ENCODE measurements at places on chromosomes 5 and 9. TPM values are rescaled to one million over a fixed set of nuclear protein-coding genes. Genes with fewer than 3 reads are reported as not detected.
A peak's percentile ranks its signal among the peaks of the same experiment; 100 is the strongest.

DNA sequence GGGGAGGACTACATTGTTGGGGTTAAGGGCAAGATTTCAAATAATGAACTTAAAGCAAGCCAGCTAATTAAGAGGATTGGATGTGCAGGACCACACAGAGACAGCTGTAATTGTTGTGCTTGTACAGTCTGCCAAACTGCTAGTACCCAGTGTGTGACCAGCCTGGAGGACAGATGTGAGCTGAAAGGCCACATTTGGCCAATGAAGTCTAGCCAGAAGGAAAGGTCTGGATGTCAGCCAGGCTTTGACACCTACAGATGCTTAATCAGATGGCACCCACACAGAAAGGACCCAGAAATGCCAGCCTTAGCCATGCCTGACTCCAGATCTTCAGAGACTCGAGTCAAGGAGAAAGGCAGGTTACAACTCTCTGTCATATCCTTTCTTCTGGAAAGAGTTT lies 491.1 kb downstream of the KIF4B start:
- DNase-seq = no peak

The GTF3C4 gene
- total RNA-seq = 16.5 TPM

The IFNA8 gene
- not detected for total RNA-seq

- DNase-seq = no peak
Measured at GRCh38 chr9:98750364-98751060, 41.8 kb upstream of the GABBR2 start.

DNA sequence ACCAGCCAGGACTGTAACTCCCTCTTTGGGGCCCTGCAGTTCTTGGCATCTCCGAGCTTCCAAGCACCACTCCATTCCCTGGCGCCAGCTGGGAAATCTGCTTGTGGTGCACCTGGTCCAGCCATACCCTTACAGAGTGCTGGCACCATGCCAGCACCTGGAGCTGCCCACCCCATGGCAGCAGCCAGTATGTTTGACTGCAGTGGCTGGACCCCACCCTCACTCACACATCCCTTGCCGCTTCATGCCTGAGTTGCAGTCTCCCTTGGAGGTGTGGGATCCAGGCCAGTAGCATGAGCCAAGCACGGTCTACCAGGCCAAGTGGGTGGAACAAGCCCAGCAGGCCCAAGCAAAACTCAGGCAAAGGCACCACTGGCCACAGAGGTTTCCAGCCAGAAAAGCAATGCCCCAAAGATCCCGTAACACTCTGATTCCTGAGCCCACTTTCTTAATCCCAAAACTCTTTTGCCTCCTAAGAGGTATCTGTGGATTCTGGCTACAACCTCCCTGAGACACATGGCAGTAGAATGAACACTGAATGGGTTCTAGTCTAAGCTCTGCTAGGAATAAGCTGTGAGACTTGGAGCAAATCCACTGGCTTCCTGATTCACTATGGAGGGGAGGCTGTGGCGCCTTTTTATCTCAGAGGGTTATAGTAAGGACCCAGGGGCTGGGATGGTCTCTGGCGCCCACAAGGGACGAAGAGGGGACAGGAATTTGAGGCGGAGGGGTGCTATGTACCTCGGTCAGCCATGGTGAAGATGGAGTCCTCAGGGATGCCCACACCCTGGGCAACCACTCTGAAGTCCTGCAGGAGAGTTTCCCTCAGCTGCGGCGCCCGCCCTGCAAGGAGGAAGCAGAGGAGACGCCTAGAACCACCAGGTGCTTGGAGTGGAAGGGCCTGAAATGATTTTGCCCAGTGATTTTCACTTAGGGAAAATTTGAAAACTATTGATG lies 5.6 kb downstream of the AMBP start:
- DNase-seq = peak; percentile 65

DNA sequence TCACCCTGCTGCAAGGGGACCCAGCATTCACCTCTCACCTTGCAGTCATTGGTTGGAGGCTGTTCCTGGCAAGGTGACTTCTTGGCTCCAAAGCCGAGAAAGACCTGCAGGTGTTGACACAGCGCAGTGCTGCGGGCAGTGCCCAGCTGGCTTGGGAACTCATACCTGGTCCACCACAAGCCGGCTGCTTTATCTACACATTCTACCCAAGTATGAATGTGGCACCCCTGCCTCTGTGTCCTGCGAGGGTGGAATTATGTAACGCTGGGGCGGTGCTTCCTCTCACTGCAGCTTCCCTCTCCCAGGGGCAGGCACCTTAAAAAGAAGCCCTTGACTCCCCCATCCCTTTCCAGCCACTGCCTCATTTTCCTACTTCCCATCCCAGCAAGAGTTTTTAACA lies 2.5 kb upstream of the ZMYND19 start:
- no peak for DNase-seq

- no peak for DNase-seq
Measured at GRCh38 chr5:69489246-69489645, 3.3 kb upstream of the OCLN start.

DNA sequence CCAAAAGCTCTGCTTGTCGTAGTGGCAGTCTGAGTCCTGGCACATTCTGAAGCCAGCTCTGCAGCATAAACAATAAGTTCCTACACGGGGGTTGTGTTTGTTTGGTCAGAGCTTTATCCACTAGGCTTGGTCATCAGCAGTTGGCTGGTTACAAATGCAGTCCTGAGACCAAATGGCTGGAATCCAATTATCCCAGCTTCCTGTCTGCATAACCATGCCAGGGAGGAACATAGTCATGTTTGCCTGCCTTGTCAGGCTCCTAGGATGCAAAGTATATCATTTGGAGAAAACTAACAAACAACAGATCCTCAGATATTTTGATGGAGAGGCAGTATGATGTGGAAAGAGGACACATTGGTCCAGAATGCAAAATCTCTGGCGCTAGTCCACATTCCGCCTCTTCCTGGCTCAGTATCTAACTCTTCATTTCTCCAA lies 85.8 kb downstream of the FBXO38 start:
- DNase-seq = peak; percentile 50

DNA sequence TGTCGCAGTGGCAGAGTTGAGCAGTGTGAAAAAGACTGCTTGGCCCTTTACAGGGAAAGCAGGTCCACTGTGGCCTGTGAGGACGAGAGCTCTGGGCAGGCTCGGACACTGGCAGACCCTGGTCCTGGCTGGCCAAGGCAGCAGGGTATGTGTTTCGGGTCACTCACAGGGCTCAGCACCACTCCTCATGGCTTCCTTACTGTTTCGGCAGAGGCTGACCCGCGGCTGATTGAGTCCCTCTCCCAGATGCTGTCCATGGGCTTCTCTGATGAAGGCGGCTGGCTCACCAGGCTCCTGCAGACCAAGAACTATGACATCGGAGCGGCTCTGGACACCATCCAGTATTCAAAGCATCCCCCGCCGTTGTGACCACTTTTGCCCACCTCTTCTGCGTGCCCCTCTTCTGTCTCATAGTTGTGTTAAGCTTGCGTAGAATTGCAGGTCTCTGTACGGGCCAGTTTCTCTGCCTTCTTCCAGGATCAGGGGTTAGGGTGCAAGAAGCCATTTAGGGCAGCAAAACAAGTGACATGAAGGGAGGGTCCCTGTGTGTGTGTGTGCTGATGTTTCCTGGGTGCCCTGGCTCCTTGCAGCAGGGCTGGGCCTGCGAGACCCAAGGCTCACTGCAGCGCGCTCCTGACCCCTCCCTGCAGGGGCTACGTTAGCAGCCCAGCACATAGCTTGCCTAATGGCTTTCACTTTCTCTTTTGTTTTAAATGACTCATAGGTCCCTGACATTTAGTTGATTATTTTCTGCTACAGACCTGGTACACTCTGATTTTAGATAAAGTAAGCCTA lies 15.7 kb downstream of the SQSTM1 start:
- DNase-seq = no peak

The PALM2AKAP2 gene
- 7.8 TPM for total RNA-seq

DNA sequence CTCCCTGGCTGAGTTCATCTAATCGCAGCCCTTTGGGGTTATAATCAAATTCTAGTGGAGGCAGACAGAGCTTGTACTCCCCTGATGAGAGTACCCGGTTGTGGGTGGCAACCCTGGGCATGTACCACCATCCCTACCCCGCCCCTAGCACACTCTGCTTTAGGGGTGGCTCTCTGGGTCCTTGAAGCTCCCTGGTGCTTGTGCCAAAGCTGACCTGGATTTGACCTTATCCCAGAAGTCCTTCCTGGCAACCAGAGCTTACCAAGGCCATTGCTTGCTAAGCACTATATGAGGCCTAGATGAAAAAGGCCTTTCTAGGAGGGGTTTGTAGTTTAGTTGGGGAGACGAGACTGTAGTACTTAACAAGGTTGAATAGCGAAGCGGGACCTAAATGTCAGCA lies 72.2 kb downstream of the RGS3 start:
- DNase-seq = no peak

- no peak for DNase-seq
Measured at GRCh38 chr5:14199902-14200301, 56.8 kb downstream of the TRIO start.

DNA sequence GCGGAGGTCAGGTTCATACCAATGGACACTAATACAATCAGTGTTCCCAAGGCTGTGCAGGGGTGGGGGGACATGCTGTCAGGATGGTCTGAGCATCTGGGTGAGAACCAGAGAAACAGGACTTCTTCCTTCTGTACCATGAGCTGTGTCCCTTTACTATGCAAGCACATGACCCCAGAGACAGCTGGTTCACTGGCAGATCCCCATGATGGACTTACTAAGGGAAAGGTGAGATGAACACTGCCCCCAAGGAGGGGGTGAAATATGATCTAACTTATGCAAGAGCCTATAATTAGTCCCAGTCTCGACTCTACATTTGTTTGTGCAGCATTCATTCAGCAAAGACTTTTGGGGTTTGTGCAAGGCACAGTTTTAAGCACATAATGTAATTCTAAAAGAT lies 91.4 kb downstream of the LIFR start:
- DNase-seq = no peak

DNA sequence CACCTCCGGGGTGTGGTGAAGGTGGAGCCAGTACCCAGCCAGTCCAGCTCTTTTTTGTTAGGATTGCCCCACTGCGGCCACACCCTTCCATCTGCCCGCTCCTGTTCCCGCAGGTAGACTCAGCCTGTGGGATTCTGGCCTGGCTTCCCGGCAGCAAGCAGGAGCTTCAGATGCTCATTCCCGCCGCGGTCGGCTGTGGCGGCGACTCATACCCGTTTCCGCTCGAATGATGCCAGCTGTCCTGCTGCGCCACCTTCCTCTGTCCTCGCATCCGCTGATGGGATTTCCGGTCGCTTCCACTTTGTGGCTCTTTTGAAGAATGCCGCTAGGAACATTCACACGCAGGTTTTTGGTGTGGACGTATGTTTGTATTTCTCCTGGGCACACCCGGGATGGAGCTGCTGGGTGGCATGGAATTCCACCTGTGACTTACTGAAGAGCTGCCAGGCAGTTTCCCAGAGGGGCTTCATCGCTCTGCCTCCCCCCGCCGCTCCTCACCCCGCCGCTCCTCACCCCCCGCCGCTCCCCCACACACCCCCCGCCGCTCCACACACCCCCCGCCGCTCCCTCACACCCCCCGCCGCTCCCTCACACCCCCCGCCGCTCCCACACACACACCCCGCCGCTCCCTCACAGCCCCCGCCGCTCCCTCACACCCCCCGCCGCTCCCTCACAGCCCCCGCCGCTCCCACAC lies 60.3 kb downstream of the TENT4A start:
- DNase-seq = no peak

The PCDH1 gene
- 127 TPM for total RNA-seq

DNA sequence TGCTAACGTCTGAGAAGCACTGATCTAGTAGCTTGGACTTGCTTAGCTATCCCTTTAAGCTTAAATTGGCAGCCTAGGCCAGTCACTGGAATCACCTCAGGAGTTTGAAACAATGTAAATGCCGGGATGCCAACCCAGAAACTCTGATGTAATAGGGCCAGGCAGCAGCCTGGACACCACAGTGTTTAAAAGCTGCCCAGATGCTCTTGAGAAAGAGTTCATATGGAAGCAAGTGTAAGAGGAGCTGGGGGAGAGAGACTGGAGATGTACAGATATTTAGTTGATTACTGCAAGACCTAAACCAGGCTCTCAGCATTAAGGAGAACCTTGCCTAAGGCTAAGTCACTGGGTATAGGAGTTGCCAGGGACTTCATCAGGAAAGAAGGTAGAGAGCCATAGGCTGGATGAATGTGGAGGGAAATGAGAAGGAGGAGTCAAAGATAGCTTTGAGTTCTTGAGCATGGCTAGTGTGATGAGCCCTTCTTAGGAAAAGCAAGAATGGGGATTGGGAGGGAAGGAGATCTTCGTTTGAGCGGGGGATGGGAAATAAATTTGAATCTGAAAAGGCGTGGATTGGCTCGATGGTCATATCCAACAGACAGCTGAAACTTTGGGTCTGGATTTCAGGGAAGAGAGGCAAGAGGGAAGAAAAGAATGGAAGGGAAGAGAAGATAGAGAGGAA lies 392.9 kb upstream of the WWC1 start:
- DNase-seq = no peak

DNA sequence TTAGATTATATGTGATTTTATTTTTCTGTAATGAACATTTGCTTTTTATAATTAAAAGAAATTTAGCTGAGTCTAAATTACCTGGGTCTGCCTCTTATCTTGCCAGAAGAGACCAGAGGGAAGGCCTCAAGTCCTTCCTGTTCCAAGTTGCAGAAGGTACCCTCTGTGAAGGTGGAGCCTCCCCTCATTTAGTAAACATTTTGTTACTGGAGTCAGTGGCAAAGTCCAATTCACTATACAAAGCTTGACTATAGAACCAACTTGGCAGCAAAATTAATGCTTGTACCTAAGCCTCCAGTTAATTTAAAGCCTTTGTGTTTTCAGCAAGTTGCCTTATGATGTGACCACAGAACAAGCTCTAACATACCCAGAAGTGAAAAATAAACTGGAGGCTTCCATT lies 42.8 kb upstream of the F2R start:
- DNase-seq = no peak

DNA sequence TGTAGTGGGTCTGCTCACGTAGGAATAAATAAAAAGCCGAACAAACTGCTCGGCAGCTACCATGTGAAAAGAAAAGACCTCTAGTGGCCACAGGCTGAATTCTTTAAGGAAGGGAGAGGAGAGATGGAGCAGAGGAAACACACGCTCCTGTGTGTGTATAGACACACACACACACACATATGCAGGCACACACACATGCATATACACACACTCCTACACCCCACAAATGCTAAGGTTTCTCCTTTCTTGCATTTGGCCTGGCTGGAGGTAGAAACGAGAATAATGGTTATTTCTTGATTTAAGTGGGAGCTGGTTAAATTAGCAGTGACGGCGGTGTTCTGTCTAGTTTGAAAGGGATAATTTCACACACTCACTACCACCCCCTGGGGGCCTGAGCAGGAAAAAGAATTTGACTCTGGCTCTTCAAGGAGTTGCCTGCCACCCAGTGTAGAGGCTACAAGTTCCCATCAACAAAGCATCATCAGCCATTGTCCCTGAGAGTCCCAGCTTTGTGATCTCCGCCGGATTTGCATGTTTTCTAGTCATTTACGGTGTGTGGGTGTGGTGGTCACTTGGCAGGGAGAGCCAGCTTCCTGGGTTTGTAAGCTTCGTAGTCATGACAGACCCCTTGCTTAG lies at the start of gene INSYN2B:
TSS of gene INSYN2B (minus strand) at position 78 of the 636 bp plus-strand sequence. CDS start 96,597 bp downstream, outside the sequence.
- DNase-seq = peak; percentile 62

DNA sequence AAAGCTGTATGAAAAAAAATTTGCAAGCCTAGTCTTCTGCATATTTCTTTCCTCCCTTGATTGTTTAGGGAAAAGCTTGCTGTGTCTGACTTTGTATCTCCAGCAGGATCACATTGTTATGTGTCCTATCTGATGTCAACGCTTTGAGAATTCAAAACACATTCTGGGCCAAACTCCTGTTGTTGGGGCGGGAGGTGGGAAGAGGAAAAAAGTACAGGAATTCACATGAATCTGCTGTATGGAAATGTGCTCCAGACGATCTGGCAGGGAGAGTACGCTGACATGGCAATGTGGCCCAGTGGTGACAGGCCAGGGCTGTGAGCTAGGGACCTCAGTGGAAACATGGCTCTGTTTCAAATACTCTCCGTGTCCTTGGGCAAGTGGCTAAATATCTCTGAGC lies 87.4 kb upstream of the GNA14 start:
- DNase-seq = no peak

- no peak for DNase-seq
Measured at GRCh38 chr5:111509119-111509518, 3.2 kb downstream of the STARD4 start.

The SLC6A3 gene
- total RNA-seq = 0.57 TPM

All from ureter (tissue), 1 donor.